Stimulated activated CD8-positive, alpha-beta memory T cell treated with anti-CD3 and anti-CD28 coated beads, Interleukin-7, amount 100 ng/mL, for 4 hours (primary cell): ENCODE measurements at places on chromosomes 3 and 15.
A peak's percentile ranks its signal among the peaks of the same experiment; 100 is the strongest.

- no peak for DNase-seq
These were observed 85.0 kb downstream of the TCF12 start for GRCh38 chr15:57003418-57003817.

DNA sequence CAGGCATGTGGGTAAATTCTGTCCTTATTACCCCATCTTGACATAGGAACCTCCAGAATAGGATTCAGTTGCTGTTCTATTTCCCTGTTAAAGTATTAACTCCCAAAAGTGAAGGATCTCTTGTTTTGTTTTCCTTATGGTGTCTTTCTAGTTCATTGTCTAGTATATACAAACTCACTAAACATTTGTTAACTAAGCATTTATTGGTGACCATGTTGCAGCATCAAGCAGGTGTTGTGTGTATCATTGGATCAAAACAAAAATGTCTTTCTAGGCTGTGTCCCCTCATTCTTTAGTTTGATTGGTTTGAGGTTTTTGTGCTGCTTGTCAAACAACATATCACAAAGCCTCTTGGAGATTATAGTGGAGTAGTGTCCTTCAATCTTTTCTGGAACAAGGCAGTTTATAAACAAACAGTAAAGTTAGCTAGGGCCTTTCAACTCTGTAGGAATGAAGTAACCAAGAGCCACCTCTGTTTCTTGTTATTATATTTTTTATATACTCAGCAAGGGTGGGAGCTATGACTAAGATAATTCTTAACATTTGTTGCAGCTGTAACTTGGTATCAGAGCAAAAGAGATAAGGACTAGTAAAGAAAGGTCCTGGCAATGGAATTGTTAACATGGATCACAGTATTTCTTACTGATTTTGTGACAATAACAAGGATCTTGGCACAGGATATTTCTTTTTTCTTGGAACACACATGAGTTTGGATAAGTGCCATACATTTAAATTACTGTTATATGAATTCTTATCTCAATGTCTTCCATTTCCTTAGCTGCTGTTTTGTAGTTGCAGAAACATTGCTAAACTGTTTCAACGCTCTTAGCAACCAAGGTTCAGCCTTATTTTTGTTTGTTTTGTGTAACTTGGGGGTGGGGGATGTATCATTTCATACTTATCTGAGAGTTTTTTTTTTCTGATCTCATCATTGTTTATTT lies 49.3 kb downstream of the TMOD3 start:
- DNase-seq, result no peak

DNA sequence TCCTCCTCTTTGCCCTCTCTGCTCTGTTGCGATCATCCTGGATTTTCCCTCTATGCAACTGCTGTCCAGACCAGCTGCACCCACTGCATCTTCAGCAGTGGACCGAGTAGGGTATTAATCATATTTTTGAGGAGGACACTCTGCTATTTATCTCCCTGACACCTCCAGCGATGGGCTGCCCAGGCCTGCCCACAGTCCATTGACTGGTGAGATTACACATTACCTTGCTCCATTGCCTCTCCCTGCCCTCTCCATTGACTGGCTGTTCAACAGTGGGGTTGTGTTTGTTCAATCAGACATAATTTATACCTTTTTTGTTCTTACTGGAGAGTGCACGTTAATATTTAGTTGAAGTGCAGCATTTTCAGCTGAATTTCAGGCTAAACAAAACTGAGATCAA lies 559.3 kb upstream of the ARRDC4 start:
- DNase-seq, result no peak

DNA sequence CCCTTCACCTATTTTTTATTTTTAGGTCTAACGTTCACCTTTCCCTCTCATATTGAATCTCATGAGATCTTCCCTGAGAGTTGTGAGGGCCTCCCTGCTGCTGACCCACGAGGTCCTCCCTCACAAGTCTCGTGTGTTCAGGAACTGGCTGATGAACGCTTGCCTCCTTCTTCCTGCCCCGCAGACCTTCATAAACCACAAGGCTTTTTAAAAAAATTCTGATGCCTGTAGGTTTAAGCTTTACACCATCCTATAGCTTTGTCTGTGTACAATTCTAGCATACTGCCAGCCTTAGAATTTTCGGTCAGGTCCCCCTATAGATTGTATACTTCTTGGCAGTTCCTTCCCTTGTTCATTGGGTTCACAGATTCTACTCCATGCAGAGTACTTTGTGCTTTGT lies 50.5 kb downstream of the CHST2 start:
- DNase-seq, result no peak

- DNase-seq, result no peak
These were observed 217.0 kb downstream of the P3H2 start for GRCh38 chr3:189903562-189904250.

GRCh38 chr3:105327662-105328337 lies 38.9 kb upstream of the ALCAM start:
- DNase-seq, result no peak

GRCh38 chr3:87272718-87273341 lies 3.6 kb downstream of the POU1F1 start:
- no peak for DNase-seq

- no peak for DNase-seq
These were observed 45.6 kb downstream of the CCDC12 start for GRCh38 chr3:46930945-46931403.

GRCh38 chr15:28987337-28987736 lies 101.6 kb downstream of the APBA2 start:
- no peak for DNase-seq

DNA sequence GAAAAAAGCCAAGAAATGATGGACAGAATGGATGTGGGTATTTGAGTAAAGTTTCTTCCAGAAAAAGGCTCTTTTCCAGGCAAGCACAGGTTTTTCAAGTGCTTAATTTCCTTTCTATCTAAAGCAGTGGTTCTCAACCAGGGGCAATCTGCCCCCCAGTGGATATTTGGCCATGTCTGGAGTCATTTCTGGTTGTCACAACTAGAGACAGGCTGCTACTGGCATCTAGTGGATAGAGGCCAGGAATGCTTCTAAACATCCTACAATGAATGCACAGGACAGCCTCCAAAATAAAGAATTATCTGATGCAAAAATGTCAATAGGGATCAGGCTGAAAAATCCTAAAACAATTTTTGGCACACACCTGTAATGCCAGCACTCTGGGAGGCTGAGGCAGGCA lies 23.9 kb downstream of the SEC22C start:
- DNase-seq, result no peak

DNA sequence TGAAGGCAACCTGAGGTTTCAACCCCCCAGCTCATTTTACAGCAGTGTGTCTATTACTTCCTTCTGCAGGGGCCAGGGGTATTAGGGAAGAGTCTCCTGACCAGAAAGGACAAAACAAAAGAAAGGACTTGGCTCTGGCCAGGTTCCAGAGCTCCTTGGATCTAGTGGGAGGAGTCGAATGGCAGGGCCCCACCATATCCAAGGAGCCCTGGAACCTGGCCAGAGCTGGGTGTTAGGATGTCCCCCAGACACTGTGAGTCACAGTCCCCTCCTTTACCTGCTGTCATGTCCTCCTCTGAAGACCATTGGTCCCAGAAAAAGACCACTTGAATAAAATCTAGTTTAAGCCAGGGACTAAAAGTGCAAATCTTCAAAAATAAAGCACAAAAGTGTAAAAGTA lies 113.2 kb downstream of the EEFSEC start:
- no peak for DNase-seq

GRCh38 chr3:22536541-22536940 lies 666.6 kb upstream of the UBE2E2 start:
- DNase-seq, result no peak

DNA sequence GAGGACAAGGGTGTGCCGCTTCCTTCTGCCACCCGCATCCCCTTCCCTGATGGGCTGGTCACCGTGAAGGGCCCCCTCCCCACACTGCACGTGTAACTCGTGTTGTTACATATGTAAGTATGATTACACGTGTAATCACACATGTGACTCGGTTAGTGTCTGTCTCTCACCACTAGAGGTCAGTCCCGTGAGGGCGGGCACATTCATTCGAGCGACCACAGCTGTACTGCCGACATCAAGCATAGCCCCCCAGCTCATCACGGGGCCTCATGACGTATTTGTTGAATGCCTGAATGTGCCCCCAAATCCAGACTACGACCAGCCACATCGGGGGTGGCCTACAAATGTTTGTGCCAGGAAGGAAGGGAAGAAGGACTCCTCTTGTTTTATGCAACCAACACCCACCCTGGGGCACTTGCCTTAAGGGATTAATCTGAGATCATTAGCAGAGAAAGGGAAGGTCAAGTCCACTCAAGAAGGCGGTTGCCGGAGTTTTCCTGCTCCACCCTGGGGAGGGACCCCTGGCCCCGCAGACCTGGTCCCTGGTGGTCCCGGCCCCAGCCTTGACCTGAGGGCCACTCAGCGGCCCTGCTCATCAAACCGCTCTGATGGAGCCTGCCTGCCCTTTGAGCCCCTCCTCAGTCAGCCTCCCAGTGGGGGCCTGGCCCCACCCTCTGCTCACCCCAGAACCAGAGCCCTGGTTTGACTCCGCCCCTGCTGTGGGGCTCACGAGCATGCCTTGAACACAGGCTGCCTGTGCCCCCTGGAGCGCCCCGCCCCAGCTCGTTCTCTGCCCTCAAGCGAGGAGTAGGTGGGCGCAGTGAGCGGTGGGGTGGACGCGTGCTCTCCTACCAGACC lies 52.8 kb downstream of the RGMA start:
- DNase-seq, result peak; percentile 12

DNA sequence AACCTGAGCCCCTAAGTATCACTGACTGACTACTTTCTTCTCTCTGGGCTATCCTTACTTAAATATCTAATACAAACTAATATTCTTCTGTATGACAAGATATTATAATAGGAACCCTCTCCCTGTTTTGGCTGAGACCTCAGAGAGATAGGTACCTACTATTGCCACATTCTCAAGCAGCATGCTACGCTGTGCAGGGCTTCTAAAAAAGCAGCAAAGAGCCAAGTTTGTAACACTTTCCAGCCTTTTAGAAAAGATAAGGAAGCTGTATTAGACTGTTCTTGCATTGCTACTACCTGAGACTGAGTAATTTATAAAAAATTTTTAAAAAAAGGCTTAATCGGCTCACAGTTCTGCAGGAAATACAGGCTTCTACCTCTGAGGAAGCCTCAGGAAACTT lies 126.8 kb upstream of the ABI3BP start:
- no peak for DNase-seq

DNA sequence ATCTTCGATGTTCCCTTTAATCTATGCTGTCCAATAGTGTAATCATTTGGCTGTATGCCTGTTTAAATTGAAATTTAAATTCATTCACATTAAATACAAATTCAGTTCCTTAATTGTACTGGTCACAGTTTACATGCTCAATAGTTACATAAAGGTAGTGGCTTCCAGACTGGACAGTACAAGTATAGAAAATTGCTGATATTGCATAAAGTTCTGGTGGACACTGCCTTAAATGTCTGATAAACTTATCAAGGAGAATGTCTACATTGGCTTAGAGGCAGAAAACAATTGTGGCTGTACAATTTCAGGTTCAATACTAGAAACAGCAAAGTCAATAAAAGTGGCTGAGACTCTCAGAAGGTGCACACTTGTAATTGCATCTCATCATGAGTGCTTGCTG lies 365.2 kb downstream of the RBMS3 start:
- no peak for DNase-seq

- no peak for DNase-seq
These were observed 103.1 kb downstream of the DTWD1 start for GRCh38 chr15:49723981-49724380.

DNA sequence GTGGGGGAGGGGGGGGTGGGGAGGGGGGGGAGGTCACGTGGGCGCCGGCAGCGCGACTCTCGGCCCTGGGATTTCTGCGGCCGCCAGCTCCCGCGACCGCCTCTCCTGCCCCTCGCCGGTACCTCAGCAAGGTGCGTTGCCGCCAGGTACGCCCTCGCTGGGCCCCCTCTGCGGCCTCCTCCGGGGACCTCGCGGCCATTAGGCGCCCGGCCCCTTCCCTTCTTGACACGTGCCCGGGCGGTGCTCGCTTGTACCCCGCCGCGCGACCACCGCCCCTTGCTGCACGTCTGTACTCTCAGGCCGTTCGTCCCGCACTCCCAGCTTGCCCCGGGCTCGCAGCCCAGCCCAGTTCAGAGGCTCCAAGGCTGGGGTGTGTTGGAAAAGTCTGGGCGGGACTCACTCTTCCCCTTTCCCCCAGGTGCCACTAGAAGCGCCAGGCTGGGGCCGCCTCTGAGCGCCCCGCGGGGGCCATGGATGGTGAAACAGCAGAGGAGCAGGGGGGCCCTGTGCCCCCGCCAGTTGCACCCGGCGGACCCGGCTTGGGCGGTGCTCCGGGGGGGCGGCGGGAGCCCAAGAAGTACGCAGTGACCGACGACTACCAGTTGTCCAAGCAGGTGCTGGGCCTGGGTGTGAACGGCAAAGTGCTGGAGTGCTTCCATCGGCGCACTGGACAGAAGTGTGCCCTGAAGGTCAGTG lies at the start of gene MAPKAPK3:
TSS of gene MAPKAPK3 (plus strand) at position 56 of the 696 bp plus-strand sequence. CDS start at position 471, 415 bp downstream.
- DNase-seq, result no peak

GRCh38 chr3:38129058-38129457 lies 7.9 kb downstream of the ACAA1 start:
- DNase-seq, result no peak

DNA sequence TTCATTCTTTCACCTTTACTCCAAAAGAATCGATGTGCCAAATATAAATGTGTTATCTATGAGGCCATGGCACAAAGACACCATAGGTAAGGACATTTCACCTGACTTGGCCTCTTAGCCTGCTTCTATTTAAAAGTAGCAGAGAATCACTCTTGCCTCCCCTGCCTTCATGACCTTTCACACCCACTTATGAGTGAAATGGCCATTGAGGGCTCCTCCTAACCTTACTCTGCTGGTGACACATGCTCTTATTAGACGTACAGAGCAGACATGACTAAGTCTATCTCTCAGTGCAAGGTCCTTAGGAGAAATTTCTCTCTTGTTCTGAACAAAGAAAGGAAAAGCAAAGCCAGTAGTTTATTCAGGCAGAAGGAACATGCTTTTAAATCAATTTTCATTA lies 150.7 kb downstream of the LRTM1 start:
- DNase-seq, result no peak

DNA sequence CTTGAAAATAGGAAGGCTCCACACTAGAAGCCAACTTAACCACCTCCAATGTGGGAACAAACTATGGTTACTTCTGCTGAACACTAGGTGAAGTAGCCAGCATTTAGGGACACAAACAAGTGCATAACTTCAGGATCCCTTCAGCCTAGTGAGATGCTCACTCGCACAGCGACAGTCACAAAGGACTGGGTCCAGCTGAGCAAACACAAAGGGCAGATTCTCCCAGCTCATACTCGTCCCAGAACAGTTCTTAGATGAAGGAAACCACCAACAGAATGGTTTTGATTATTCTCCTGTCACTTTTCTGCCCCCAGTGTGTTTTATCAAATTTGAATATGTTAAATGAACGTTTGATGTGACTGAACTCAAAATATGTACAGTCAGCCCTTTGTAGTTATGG lies 201.6 kb downstream of the KCNAB1 start:
- no peak for DNase-seq
